Endodermal cell (in vitro differentiated cells): ENCODE measurements at places on chromosomes 12 and 14.

- no peak for DNase-seq
Observed at GRCh38 chr14:62189698-62190097, 427.5 kb downstream of the SNAPC1 start.

DNA sequence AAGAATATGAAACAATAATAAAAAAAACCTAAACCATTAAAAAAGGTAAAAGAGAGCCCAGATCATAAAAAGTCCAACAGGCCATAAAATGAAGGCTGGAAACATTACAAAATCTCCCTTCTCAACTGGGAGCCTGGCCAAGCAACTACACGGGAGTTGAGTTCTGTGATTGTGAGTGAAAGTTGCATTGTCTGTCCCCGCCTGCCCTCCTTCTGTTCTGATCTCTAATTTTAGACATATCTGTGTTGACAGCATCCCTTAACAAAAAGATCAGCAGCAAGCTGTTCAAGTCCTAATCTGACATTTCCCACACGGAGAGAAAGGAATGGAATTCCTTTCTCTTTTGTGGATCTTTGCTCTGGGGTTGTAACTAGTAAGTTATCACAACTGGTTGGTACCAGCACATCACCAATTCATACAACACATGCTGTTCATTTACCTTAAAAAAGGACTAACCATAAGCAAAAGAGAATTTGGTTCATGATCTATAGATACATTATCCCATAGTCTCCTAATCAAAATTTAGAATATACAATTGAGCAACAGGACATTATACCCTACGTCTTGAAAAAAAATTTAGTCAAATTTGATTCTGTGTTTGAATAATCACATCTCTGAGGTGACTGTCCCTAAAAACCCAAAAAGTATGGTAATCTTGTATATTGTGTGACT, 205.1 kb upstream of the GZMB start:
- no peak for DNase-seq

- peak; percentile 94 for DNase-seq
Observed at GRCh38 chr12:132084621-132085290, 59.4 kb downstream of the DDX51 start.

- no peak for DNase-seq
Observed at GRCh38 chr12:95213928-95214327, 3.3 kb downstream of the FGD6 start.

- DNase-seq = peak; percentile 60
Observed at GRCh38 chr12:1003600-1004271, 12.7 kb downstream of the ERC1 start.
